Right cardiac atrium (tissue), 5 donors: ENCODE measurements at places on chromosomes 6 and 20. TPM values are rescaled to one million over a fixed set of nuclear protein-coding genes. Genes with fewer than 3 reads are reported as not detected.

Gene SPAG4
- total RNA-seq, result 4.6 TPM

Gene SLPI
- total RNA-seq, result 1.4 TPM

Gene GCNT2
- total RNA-seq, result 8.5 TPM

Gene TINAG
- 0.26 TPM for total RNA-seq

Gene ULBP1
- 0.20 TPM for total RNA-seq

Gene HDGFL1
- total RNA-seq, result not detected
